ENCODE measurements at places on chromosomes 2 and 18.

- DNase-seq, result no peak
Measured at GRCh38 chr2:41410011-41410410, 637.8 kb upstream of the PKDCC start.

GRCh38 chr2:240503848-240504247, 53.9 kb downstream of the ANKMY1 start:
- no peak for DNase-seq

DNA sequence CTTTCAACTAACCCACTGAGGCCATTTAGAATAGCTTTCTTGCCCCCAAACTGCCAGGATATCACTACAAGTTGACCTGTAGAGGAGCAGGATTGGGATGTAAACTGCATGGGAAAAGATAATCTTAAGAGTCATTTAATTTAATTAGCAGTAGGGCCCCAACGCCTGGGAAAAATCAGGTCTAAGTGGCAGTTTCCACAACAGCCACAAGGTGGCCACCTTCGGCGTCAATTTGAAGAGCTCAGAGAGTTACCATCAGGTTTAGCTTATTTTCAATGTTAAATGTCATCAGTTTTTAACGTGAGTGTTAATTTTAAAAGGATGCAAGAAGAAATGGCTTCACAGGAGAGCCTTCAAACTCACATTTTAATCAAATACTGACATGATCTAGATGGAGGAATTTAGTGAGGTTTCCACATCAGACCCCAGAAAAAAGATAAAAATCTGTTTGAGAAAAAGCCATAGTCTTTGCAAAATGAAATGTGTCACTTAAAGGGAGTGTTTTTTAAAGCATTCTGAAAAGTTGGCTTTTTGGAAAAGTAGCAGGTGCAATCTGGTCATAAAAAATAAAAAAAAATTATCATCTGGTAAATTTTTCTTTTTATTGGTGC, 77.3 kb upstream of the UPP2 start:
- no peak for DNase-seq

DNA sequence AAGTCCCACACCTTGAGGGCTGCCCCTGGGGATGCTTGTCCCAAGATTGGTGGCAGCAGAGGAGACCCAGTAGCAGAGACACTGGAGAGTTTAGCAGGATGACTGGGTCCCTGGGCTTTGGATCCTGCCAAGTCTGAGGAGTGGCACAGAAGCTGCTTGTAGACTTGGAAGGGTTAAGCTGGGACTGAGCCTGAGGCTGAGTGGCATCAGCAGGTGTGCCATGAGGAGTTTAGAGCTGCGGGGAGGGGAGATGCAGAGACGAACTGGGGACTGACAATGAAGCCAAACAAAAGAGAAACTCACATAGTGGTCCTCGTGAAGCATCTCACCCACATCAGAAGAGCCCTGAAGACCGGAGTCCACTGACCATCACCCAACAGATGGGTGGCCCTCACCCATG, 329.7 kb upstream of the KLHL29 start:
- DNase-seq, result no peak

- no peak for DNase-seq
Measured at GRCh38 chr2:132468821-132469675, 52.4 kb downstream of the GPR39 start.

GRCh38 chr2:120452945-120453634, 107.2 kb downstream of the INHBB start:
- DNase-seq, result no peak

- DNase-seq, result no peak
Measured at GRCh38 chr2:134420259-134420658, 166.4 kb downstream of the MGAT5 start.

- DNase-seq, result no peak
Measured at GRCh38 chr18:42229211-42230210, 274.5 kb downstream of the PIK3C3 start.

DNA sequence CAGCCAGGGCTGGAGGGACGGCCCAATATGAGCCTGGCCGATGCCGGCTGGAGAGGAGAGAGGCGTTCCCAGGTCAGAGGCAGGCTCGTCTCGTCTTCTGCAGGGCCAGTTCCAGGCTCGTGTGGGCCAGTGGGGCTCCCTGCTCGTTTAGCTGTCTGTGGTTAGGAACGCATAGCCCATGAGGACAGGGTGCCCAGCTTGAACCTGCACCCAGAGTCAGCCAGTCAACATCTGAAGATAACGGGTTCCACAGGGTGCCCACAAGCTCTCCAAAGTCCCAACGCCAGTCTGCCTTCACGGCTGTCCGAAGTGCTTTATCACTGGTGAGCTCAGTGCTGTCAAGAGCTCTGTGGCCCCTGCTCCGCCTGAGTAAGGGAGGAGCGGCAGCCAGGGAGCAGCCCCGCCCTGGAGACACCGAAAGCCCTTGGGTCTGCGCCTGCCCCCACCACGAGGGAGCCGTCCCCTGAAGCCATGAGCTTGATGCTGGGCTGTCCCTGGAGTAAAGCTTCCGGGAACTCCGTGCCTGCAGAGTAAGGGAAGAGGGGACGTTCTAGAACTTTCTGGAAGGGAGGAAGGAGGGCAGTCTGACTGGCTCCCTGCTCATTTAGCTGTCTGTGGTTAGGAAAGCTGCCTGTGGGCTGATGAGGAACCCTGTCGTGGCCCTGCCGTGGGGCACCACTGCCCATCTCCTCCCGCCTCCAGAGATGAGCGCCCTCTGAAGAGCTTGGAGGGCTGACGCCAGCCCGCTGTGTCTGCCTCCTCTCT, 2.7 kb upstream of the HSBP1L1 start:
- DNase-seq, result no peak

- no peak for DNase-seq
Measured at GRCh38 chr18:3219241-3219630, 532 bp downstream of the MYOM1 start.

DNA sequence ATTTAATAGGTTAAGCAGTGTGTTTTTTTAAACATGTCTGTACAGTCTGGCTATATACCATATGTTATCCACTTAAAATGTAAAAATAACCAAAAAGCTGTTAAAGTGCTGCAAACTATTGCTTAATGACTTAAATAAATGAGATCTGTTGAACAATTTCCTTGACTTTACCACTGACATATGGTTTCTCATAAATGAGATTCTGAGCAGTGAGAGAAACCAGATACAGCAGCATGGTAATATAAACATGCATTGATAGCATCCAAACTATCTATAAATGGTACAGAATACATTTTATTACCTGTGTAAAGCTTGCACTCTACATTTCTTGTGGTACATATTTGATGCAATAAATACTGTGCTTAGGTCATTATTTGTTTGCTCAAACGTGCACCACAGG, 36.3 kb upstream of the TTC21B start:
- no peak for DNase-seq

DNA sequence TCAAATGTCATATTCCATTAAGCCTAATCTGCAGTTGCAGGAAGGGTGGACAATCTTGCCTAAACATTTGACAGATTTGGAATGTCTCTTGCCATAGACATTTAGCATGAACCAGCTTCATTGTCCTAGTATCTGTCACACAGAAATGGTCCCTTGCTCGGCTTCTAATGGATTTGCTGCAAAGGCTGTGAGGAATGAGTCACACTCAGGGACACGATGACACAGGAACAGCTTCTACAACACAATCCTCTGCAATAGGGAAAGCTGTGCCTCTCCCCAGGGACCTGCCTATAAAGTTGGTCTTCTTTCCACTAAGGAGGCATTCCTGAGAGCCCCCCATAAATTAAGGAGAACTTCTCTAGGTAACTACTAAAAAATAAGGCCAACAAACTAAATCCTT, 155.1 kb upstream of the L3MBTL4 start:
- DNase-seq, result no peak

GRCh38 chr2:1234731-1235308, 178.4 kb upstream of the TPO start:
- DNase-seq, result no peak
